Gastroesophageal sphincter (tissue), 4 donors: ENCODE measurements at places on chromosomes 3 and 15. TPM values are rescaled to one million over a fixed set of nuclear protein-coding genes. Genes with fewer than 3 reads are reported as not detected.

The STRA6 gene
- total RNA-seq = not detected

The CILP gene
- total RNA-seq = 57.0 TPM

The CDC25A gene
- total RNA-seq = not detected

The C3orf80 gene
- total RNA-seq = 0.40 TPM

The UBP1 gene
- total RNA-seq = 95.2 TPM

The SLCO3A1 gene
- 12.1 TPM for total RNA-seq

The DAG1 gene
- total RNA-seq = 134 TPM

The CCK gene
- total RNA-seq = 2.5 TPM

The SLC24A5 gene
- total RNA-seq = not detected

The PPP1R14D gene
- not detected for total RNA-seq

The ZDHHC3 gene
- total RNA-seq = 91.2 TPM

The TF gene
- total RNA-seq = 1.1 TPM

The SEMA3F gene
- total RNA-seq = 16.8 TPM

The UBE2E1 gene
- total RNA-seq = 138 TPM

The SLC22A14 gene
- not detected for total RNA-seq

The CCDC39 gene
- total RNA-seq = not detected

The GATA2 gene
- 6.9 TPM for total RNA-seq

The MYL3 gene
- 2.6 TPM for total RNA-seq

The MCF2L2 gene
- total RNA-seq = 4.0 TPM

The MAP6D1 gene
- 4.4 TPM for total RNA-seq

The ELL3 gene
- 5.9 TPM for total RNA-seq

The FOXB1 gene
- not detected for total RNA-seq

The NTRK3 gene
- 0.47 TPM for total RNA-seq

The GASK1A gene
- 11.5 TPM for total RNA-seq

The TRH gene
- total RNA-seq = 0.30 TPM

The FBXL22 gene
- total RNA-seq = 56.3 TPM

The KY gene
- 3.4 TPM for total RNA-seq

The IQCF5 gene
- total RNA-seq = not detected

The COL7A1 gene
- total RNA-seq = 1.7 TPM

The LNP1 gene
- total RNA-seq = 2.3 TPM

The LEKR1 gene
- 2.7 TPM for total RNA-seq

The COPG1 gene
- 80.5 TPM for total RNA-seq

The SNX33 gene
- 32.8 TPM for total RNA-seq

The NMB gene
- 2.1 TPM for total RNA-seq

The IGDCC3 gene
- 0.13 TPM for total RNA-seq

The C3orf49 gene
- total RNA-seq = not detected
